Left cardiac atrium (tissue), 4 donors: ENCODE measurements at places on chromosomes 2 and 18. TPM values are rescaled to one million over a fixed set of nuclear protein-coding genes. Genes with fewer than 3 reads are reported as not detected.

GRCh38 chr2:160207804-160208654 lies 8.0 kb upstream of the ITGB6 start:
- DNase-seq, result peak; percentile 84

DNA sequence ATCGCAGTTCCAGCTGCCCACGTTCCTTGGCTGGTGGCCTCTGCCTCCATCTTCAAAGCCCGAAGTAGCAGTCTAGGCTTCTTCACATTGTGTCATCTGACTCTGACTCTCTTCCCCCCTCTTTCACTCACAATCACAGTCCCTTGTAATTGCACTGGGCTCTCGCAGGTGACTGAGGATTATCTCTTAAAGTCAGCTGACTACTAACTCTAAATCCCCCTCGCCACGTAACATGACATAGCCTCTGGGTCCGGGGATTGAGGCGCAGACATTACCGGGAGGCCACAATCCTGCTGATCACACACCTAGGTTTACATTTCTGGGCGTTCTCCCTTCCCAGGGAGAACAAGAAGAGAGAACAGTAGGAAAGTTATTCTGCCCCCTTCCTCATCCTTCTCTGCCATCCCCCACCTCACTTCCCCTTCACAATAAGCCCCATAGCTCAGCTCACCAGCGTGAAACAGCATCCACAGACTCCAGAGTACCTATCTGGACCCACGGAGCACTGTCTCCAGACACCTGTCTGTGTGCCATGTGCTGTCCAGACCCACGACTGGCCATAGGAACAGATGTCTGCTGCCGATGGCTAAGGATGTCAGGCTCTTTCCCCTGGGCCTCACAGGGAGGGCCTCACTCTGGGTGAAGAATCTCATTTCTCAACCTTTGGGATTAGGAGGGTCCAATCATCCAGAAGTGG lies 64.3 kb upstream of the FZD7 start:
- DNase-seq, result no peak

DNA sequence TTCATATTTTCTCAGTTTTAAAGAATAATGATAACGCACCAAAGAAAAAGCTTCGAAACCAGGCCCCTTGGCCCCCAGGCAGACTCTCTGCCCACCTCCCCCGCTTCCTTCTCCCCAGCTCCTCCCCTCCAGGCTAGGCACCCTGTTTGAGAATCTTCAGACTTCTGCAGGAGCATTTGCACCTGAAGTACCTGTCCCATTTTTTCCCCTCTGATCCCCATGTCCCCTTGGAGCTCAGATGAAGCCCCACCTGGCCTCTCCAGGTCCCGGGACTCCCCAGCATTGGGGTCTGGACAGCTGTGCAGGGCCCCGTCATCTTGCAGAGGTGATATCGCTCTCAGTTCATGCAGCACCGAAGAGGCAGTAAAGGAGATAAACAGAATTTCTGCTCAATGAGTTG lies 35.5 kb upstream of the KLHL29 start:
- no peak for DNase-seq

DNA sequence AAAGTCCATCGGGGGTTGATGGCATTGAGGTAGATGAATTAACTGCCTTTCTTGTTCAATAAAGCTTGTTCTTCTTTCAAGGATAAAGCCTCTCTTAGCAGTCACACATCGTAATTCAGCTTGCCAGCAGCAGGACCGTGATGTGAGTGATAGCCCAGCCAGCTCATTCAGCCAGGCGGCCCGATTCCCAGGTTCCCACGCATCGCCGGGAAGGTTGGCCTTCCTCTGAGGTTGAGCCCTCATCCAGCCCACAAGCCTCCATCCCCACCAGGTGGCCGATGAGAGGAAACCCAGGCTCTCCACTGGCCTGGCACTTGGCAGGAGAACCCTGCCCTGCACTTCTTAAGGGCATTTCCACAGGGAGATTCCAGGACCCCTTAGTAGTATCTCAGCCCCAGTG lies 4.7 kb downstream of the AGAP1 start:
- DNase-seq, result no peak

DNA sequence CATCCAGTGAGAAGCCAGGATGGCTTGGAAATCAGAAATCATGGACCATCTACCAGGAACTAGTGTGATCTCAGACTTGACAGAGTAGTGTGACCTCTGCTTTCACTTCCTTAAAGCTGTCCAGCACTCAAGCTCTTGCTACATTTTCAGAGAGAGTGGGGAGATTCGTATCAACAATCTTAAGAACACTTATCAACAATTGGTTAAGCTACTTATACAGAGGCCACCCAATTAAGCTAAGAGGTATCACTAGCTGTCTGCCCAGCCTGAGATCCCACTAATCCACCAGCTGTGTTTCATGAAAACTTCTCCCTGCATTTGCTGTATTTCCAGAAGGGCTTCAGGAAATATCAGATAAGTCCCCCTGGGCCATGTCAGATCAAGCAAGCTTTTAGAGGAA lies 4.2 kb downstream of the RPRM start:
- no peak for DNase-seq

DNA sequence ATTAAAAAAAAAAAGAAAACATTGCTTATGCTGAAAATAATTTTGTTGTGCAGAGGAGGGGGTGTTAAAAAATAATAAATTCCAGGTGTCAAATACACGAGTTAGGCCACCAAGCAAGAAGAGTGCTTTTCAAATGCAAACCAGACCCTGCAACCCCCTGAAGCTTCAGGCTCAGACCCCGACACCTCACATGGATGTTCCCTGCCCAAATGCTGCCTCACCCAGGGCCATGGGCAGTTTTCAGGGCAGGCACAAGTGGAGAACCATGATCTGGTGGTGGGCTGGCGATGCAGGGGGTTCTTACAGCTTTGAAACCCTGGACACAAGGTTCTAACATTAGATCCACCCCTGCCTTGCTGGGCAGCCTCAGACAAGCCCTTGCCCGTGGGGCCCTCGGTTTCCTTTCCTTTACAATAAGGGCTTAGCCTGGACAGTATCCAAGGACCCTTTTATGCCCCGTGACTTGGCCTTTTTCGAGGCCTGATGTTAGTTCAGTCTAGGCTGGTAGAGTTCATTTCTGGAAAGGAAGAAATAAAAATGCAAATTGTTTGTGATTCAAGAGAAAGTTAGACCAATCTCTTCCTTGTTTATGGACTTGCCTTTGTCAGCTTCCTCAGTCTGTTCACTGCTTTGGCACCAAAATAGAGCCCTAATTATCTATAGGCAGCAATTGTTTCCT lies 168.7 kb downstream of the DDX1 start:
- DNase-seq, result no peak

DNA sequence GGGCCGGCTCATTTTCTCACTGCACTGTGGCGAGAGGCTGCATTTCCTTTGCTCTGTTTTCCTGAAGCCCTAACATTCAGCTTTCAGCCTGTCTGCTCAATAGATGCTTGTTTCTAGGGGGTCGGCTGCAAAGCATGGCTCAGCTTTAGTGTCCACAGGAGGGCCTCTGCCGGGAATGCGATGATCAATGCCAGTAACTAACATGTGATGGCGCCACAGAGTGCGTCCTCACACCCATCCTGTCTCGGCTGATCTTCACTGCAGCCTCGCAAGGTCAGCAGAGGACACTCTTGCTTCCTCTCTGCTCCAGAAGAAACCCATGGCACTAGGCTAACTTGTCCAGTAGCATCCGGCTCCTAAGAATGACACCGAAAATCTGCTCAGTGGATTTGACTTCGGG lies 156.4 kb upstream of the PXDN start:
- no peak for DNase-seq

GRCh38 chr2:72955228-72956049 lies 38.1 kb downstream of the EMX1 start:
- DNase-seq, result no peak

DNA sequence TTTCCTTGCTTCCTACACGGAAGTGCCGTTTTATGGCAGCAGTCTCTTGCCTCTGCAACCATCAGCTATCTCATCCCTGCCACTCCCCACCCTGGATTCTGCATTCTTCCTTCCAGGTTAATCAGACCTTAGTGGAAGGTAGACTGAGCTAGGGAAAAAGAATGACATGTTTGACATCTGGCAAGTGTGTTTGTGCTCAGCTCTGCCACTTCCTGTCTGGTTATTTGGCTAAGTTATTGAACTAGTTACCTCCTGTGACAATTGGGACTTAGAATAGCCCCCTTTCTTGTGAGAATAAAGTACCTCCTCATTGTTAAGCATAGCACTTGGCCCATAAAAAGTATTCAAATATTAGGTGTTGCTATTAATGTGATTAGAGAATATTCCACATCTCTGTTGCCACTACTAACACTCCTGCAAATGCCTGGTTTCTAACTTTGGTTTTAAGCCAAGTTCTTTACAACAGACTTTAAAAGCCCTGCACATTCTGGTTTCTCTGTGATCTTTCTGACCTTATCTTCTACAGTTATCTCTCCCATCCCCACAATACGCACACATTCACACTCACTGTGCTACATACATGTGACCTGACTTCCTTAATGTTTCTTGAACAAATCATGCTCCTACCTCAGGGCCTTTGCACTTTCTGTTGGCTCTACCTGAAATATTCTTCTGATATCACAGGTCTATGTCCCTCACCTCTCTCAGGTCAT lies 10.8 kb upstream of the MAPRE2 start:
- DNase-seq, result no peak

DNA sequence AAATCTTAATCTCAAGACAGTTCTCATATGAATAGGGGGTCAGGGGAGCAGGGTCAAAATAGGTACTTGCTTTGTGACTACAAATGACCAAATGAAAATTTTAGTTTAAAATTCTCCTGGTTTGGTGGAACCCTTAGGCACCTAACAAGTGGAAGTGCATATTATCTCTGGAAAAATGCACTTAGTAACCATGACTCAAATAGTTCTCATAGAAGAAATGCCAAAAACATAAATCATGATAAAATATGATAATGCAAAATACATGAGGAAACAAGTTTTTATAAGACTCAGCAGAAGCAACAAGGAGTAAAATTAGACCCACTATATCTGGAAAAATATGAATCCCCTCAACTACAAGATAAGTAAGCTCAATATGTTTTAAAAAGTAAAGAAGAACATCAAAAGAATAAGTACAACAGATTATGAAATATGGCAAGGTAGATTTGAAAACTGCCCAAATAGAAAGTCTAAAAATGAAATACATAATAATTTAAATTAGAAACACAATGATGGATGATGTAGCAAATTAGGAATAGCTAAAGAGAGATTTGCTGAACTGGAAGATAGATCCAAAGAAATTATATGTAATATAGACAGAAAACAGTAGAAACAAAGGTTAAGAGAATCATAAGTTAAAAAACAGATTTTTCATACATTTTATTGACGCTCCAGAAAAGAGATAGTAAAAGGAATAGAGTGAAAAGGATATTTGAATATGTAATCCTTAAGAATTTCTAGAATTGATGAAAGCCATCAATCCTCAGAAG lies 308.3 kb downstream of the SETBP1 start:
- DNase-seq, result no peak

DNA sequence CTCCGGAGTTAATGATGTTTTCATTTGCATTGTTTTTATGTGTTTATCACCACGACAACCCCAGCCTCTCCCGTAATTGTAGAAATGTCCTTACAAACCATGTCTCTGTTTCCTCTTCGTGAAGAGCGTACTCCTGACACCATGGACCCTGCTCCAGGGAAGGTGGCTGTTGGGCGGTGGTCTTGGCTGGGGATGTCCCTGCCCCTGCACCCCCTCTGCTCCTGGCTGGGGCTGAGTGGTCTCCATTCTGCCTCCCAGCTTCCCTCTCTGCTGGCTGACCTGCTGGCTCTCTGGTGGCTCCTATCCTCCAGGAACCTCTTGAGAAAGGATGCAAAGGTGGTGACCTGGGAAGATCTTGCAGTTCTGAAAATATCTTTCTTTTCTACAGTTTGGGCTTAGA lies 81.1 kb downstream of the ASB1 start:
- DNase-seq, result no peak

DNA sequence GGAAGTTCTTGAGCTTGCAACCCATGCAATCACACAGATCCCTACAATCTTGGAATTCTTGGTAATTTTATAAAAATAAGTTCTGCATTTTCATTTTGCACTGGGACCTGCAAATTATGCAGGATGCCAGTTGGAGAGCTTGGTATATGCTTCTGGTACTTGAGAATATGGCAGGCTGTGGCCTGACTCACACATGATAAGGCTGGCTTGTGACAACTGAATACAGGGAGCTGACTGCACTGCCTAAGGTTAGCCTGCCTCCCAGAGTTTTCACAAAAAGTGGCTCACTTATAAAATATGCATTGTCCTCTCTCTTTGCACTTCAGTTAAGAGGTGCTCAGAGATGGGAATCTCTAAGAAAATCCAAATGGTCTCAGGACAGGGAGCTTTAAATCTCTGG lies 265.5 kb upstream of the KCNJ3 start:
- DNase-seq, result no peak

DNA sequence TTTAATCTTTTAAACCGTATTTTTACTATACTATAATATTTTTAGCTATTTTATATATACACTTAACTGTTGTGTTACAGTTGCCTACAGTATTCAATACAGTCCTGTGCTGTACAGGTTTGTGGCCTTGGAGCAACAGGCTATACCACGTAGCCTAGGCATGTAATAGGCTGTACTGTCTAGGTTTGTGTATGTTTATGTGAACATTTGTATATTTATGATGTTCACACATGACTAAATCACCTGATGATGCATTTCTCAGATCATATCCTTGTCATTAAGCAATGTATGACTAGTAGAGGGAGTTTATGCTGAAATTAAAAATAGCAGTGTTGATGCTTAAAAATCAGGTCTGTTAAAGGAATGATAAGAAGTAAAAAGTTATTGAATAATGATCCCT lies 92.3 kb upstream of the RANBP2 start:
- no peak for DNase-seq

Gene MOCOS
- total RNA-seq, result 1.4 TPM

Gene RAB17
- total RNA-seq, result 2.4 TPM

Gene SERPINB8
- total RNA-seq, result 10.8 TPM

Gene PTMA
- total RNA-seq, result 343 TPM

Gene KLHL29
- 1.3 TPM for total RNA-seq
